ENCODE measurements at places on chromosomes 2 and 18. TPM values are rescaled to one million over a fixed set of nuclear protein-coding genes. Genes with fewer than 3 reads are reported as not detected.
A peak's percentile ranks its signal among the peaks of the same experiment; 100 is the strongest.

The HJURP gene
- total RNA-seq, result 83.6 TPM

The IL37 gene
- total RNA-seq, result not detected

The WDR43 gene
- total RNA-seq, result 121 TPM

The GREB1L gene
- not detected for total RNA-seq

DNA sequence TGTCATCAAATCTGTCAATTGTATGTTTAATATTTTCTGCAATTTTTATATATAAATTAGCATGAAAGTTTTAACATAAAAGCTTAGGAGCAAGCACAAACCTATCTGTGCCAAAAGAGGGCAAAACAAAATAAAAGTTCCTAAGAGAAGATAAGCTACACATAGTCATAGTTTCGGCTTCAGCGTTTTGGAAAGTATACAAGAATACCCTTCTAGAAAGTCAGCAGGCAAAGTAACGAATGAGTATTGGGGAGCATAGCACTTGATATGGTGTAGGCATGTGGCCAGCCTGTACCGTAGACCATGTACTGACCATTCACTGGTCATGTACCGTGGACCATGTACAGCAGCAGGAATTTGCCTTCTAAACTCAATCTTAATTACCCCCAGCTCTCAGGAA, 156.1 kb downstream of the TMEM247 start:
- H3K27ac ChIP-seq, result no peak overlapping the region
- no peak overlapping the region for H3K4me3 ChIP-seq
- H3K4me1 ChIP-seq, result peaks cover 12% of the 10 kb centered on the region

- H3K36me3 ChIP-seq, result peaks cover 13% of the 10 kb centered on the region
- no peaks in the 10 kb centered on the region for H3K27me3 ChIP-seq
- no peak for DNase-seq
- H3K4me3 ChIP-seq, result no peak overlapping the region
Measured at GRCh38 chr18:79991494-79991893, 3.1 kb upstream of the TXNL4A start.

DNA sequence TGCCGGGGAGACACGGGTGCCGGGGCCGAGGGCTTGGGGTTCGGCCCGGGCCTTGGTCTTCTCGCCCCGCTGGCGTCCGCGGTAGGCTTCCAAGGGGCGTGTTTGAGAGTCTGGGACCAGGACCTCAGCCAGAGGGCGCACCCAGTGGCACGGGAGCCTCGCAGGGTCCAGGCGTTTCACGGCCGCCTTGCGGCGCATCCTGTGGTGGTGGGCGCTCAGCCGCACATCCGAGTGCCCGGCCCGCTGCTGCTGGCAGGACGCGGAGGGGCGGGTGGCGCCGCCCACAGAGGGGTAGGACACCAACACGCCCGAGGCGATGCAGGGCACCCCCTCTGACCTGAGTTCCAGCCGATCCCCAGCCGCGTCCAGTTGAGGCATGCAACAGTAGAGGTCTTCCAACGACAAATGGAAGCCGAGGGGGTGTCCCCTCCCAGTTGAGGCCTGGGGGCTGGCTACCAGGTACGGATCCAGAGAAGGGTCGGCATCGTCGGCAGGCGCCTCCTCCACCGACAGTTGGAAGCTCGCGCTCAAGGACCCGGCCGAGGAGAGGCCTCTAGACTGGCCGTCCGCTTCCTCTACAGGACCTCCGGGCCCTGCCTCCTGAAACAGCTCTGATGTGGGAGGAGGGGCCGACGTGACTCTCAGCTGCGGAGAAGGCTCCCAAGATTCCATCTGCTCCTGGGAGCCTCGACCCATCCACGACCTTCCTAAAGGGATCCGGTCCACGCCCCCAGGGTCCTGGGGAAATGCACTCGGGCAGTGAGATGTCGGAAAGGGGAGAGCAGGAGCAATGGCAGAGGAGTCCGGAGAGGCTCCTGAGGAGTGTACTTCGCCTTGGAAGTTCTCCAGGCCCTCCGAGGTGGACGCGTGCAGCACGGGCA, 6.3 kb downstream of the C2orf81 start:
- peaks cover 14% of the 10 kb centered on the region for H3K4me1 ChIP-seq
- H3K4me3 ChIP-seq, result peak overlapping the region; percentile 54
- peak; percentile 25 for DNase-seq

- H3K27me3 ChIP-seq, result no peaks in the 10 kb centered on the region
- H3K27ac ChIP-seq, result peak overlapping the region; percentile 89
- DNase-seq, result peak; percentile 36
- H3K36me3 ChIP-seq, result peaks cover 40% of the 10 kb centered on the region
- H3K4me3 ChIP-seq, result no peak overlapping the region
- H3K4me1 ChIP-seq, result peaks cover 90% of the 10 kb centered on the region
Measured at GRCh38 chr2:233384015-233384414, 29.7 kb downstream of the DGKD start.

- H3K27me3 ChIP-seq, result no peaks in the 10 kb centered on the region
- H3K4me1 ChIP-seq, result no peaks in the 10 kb centered on the region
- DNase-seq, result no peak
Measured at GRCh38 chr2:119315241-119315925, 51.3 kb downstream of the C2orf76 start.

GRCh38 chr2:46073540-46074046, 223.6 kb upstream of the EPAS1 start:
- H3K4me3 ChIP-seq, result no peak overlapping the region
- no peak for DNase-seq
- H3K27ac ChIP-seq, result no peak overlapping the region
- no peaks in the 10 kb centered on the region for H3K36me3 ChIP-seq
- peaks cover 4% of the 10 kb centered on the region for H3K4me1 ChIP-seq
- H3K27me3 ChIP-seq, result no peaks in the 10 kb centered on the region

The CYTIP gene
- total RNA-seq, result 520 TPM

The ARHGEF4 gene
- 4.3 TPM for total RNA-seq

The HMSD gene
- 1.4 TPM for total RNA-seq

The SAG gene
- not detected for total RNA-seq

GRCh38 chr2:202429164-202429980, 53.2 kb downstream of the BMPR2 start:
- H3K4me3 ChIP-seq, result no peak overlapping the region
- peaks cover 13% of the 10 kb centered on the region for H3K36me3 ChIP-seq
- no peaks in the 10 kb centered on the region for H3K27me3 ChIP-seq
- DNase-seq, result no peak
- H3K27ac ChIP-seq, result no peak overlapping the region
- H3K4me1 ChIP-seq, result peaks cover 2% of the 10 kb centered on the region

DNA sequence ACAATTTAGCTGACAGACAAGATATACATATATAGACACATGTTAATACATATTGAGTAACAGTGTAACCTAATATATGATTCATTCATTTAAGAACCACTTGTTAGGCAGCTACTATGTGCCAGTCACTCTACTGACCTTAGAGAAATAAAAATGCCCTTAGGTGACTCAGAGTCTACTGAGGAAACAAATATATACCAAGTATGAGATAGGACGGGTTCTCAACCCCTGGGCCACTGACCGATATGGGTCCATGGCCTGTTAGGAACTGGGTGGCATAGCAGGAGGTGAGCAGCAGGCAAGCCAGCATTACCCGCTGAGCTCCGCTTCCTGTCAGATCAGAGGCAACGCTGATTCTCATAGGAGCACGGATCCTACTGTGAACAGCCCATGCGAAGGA, 14.8 kb downstream of the STRN start:
- H3K4me1 ChIP-seq, result peaks cover 41% of the 10 kb centered on the region
- peaks cover 6% of the 10 kb centered on the region for H3K36me3 ChIP-seq
- H3K4me3 ChIP-seq, result no peak overlapping the region
- H3K27me3 ChIP-seq, result no peaks in the 10 kb centered on the region

DNA sequence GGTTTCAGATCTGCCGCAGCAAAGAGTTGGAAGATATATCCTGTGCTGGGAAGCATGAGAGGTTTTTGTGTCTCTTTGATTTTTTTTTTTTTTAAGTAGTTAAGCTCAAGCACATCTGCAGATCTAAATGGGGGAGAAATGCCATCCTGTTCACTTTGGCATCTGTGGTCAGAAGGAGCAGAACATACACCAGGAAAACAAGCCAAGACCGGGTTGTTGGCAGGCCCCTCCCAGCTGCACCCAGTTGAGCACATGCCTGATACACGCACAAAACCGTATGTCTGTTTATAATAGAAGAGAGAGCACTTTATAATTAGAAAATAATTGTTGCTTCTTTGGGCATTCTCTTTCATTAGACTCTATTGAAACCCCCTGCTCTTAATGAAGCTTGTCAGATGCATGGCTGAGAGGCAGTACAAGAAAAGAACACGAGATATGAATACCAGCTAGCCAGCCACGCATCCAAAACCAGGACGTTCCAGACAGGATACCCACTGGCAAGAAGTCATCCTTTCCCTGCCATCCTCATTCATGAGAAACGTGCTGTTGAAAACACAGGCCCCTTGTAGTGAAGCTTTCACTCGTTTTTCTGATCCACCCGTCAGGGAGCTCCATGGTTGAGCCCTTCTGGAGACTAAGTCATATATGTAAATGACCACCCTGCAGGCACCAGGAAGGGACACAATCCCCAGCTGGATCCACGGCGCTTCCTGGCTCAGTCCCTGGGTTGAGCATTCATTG, 152.2 kb downstream of the ALPK2 start:
- H3K4me1 ChIP-seq, result no peaks in the 10 kb centered on the region
- H3K27me3 ChIP-seq, result peaks cover 2% of the 10 kb centered on the region
- H3K4me3 ChIP-seq, result no peak overlapping the region
- H3K36me3 ChIP-seq, result no peaks in the 10 kb centered on the region

DNA sequence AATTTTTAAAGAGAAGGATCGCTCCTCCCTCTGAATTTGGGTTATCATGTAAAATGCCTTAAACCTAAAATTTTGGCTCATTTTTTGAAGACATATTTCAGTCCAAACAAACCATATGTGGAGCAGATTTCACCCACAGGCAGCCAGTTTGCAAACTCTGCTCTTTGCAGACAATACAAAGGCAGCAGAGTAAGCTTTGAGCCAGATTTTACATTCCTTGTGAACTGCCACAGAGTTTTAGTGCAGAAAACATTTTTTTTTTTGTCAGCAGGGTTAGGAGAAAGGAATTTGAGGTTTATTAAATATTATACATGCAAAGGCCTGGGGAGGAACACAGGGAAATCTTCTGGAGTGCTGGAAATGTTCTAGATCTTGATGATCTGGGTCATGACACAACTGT, 171.9 kb upstream of the FN1 start:
- DNase-seq, result no peak
- H3K36me3 ChIP-seq, result no peaks in the 10 kb centered on the region
- H3K4me1 ChIP-seq, result no peaks in the 10 kb centered on the region
- peaks cover 2% of the 10 kb centered on the region for H3K27me3 ChIP-seq
- H3K4me3 ChIP-seq, result no peak overlapping the region

The SERPINB13 gene
- total RNA-seq, result not detected

- no peak for DNase-seq
- peaks cover 16% of the 10 kb centered on the region for H3K36me3 ChIP-seq
- H3K4me1 ChIP-seq, result peaks cover 26% of the 10 kb centered on the region
- H3K27me3 ChIP-seq, result no peaks in the 10 kb centered on the region
- no peak overlapping the region for H3K4me3 ChIP-seq
Measured at GRCh38 chr2:68245672-68246071, 6.7 kb downstream of the PPP3R1 start.

GRCh38 chr2:3399381-3399780, 19.9 kb downstream of the TRAPPC12 start:
- peaks cover 7% of the 10 kb centered on the region for H3K4me1 ChIP-seq
- peaks cover 63% of the 10 kb centered on the region for H3K36me3 ChIP-seq
- H3K27me3 ChIP-seq, result no peaks in the 10 kb centered on the region
- no peak overlapping the region for H3K4me3 ChIP-seq
- DNase-seq, result no peak

The ANO7 gene
- total RNA-seq, result 5.4 TPM

DNA sequence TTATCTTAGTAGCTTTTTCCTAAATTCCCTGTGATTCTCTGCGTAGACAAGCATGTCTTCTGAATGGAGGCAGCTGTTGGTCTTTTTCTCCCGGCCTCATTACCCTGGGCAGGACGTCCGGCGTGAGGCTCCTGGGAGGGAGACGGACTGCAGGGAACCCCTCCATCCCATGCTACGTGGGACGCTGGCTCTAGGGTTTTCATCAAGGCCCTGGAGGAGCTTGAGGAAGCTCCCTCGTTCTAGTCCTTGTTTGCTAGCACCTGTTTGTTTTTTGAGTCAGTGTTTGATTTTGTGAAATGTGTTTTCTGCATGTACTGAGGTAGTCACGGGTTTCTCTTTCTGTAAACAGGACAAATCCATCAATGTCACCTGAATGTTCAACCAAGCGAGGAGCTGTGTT, 99.3 kb upstream of the TMEM18 start:
- DNase-seq, result no peak
- H3K36me3 ChIP-seq, result no peaks in the 10 kb centered on the region
- H3K27me3 ChIP-seq, result peaks cover under 1% of the 10 kb centered on the region

The POMC gene
- 5.5 TPM for total RNA-seq

The ATP8B1 gene
- 0.18 TPM for total RNA-seq

All from activated CD8-positive, alpha-beta T cell treated with anti-CD3 and anti-CD28 coated beads for 36 hours (primary cell).